Mononuclear cell (primary cell): ENCODE measurements at places on chromosomes 7 and 10. TPM values are rescaled to one million over a fixed set of nuclear protein-coding genes. Genes with fewer than 3 reads are reported as not detected.

ZNF503 gene
- total RNA-seq: 4.7 TPM

TCERG1L gene
- total RNA-seq: under 0.01 TPM

CLRN3 gene
- not detected for total RNA-seq

POMZP3 gene
- 9.2 TPM for total RNA-seq

BET1 gene
- total RNA-seq: 16.2 TPM

ARL4A gene
- 129 TPM for total RNA-seq

PALD1 gene
- 0.52 TPM for total RNA-seq

CCL24 gene
- not detected for total RNA-seq

CNPY4 gene
- total RNA-seq: 13.3 TPM

SFTPA1 gene
- total RNA-seq: not detected

LIPM gene
- total RNA-seq: not detected

ADRA2A gene
- total RNA-seq: 0.21 TPM

MBL2 gene
- not detected for total RNA-seq

ENKUR gene
- 10.0 TPM for total RNA-seq

DMBT1 gene
- not detected for total RNA-seq

ADIRF gene
- not detected for total RNA-seq

TMEM270 gene
- not detected for total RNA-seq

C10orf105 gene
- 0.31 TPM for total RNA-seq

LRRTM3 gene
- not detected for total RNA-seq

TAS2R41 gene
- 2.0 TPM for total RNA-seq
